Stimulated activated CD4-positive, alpha-beta T cell treated with anti-CD3 and anti-CD28 coated beads, Interleukin-15, amount 100 ng/mL, for 1 hour (primary cell): ENCODE measurements at places on chromosomes 11 and 22.

GRCh38 chr11:79488286-79488685 lies 47.5 kb upstream of the TENM4 start:
- DNase-seq: no peak

DNA sequence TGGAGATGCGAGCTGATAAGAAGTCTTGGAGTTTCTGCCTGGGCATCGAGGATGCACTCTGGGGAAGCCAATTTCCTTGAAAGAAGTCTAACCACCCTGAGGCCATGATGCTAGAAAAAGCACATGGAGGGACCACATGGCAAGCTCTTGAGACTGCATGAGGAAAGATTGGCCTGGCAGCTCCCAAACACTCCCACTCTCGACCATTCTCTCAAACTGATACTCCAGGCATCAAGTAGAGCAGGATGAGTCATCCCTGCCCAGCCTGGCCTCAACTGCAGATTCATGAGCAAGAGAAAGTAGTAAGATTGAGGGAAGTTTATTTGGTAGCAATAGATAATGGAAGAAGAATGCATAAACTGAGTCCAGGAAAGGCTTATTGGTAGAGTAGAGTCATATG lies 194.3 kb downstream of the KIF18A start:
- DNase-seq: no peak

- no peak for DNase-seq
Measured at GRCh38 chr11:19055016-19055415, 5.5 kb downstream of the MRGPRX2 start.

DNA sequence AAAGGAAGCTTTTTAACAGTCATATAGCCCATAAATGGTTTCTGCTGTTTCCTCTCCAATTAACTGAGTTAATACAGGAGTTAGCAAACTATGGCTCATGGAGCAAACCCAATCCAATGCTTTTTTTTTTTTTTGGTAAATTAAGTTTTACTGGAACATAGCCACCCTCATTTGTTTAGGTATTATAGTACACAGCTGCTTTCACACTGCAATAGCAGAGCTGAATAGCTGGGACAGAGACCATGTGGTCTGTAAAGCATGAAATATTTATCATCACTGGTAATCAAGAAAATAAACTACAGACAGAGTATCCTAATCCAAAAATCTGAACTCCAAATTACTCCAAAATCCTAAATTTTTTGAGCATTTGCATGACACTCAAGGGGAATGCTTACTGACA lies 53.7 kb downstream of the RDX start:
- no peak for DNase-seq

- DNase-seq: no peak
Measured at GRCh38 chr11:124863137-124863825, 2.0 kb upstream of the ROBO3 start.

GRCh38 chr22:46739094-46739870 lies 1.2 kb upstream of the CERK start:
- DNase-seq: no peak

DNA sequence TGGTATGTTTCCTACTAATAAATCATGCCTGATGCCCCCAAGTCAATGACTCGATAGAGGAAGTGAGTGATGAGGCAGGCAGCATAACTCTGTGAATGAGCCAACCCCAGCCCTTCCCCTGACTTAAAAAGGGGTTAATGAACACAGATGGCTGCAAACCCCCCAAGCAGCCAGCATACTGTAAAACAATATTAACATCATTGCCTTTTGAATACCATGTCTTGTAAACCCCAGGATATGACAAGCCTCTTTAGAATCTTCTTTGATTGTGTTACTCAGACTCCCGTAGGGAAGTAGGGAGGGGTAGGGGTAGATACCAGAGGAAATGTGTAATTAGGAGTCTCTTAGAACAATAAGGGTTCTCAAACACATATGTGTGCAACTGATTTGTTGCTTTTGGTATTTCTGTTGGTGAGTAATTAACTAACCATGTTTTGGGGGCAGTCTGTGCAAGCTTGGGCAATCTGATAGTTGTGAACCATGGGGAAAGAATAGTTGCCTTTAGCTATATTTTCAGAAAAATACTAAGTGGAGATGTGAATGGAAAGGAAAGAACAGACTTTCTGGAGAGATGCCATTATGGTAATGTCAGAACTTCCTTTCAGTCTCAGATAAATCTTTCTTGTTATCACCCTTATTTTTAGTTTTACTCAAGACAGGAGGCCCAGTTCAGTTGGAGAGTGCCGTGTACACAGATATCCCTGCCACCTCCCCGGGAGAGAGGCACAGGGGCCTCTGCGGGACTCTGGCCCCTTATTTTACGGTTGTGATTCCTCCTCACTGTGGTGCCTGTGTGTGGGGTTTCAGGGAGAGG lies 701.8 kb downstream of the NTM start:
- no peak for DNase-seq

GRCh38 chr11:43124272-43124935 lies 187.4 kb upstream of the API5 start:
- DNase-seq: no peak

DNA sequence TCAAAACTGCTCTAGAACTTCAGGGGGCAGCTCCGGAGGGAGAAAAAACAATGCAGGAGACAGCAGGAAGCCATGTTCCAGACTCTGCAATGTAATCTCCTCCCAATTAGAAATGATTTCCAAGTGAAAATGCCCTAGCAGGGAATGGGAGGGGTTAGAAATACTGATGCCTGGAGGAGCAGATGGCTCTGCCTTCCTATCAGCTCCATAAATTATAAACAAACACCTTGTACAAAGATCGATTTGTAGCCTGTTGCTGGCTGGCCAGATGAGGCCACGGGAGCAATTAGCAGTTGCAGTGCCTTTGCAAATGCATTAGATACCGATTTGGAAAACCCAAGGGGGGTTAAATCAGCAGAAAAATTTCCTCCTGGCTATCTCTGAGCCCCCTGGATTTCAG lies 46.6 kb upstream of the CHRM4 start:
- no peak for DNase-seq

GRCh38 chr11:128420265-128420664 lies 167.1 kb downstream of the ETS1 start:
- no peak for DNase-seq

DNA sequence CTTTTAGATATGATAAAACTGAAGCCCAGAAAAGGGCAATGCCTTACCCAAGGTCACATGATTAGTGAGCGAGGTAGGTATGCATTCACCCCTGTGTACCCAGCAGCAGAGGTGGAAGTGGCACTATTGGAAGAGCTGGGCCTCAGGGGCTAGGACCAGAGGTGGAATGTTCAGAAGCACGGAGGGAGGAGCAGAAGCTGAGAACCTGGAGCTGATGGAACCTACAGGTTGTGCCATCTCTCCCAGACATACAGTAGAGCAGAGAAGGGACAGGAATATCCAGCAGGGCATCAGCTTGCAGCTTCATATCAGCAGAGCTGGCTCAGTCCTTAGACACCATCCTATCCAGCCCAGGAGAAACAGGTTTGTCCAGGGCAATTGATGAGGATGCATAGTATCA lies 14.6 kb upstream of the FCHSD2 start:
- no peak for DNase-seq

GRCh38 chr11:44178381-44178780 lies 82.9 kb downstream of the EXT2 start:
- no peak for DNase-seq

- no peak for DNase-seq
Measured at GRCh38 chr11:99548264-99548663, 527.5 kb downstream of the CNTN5 start.

DNA sequence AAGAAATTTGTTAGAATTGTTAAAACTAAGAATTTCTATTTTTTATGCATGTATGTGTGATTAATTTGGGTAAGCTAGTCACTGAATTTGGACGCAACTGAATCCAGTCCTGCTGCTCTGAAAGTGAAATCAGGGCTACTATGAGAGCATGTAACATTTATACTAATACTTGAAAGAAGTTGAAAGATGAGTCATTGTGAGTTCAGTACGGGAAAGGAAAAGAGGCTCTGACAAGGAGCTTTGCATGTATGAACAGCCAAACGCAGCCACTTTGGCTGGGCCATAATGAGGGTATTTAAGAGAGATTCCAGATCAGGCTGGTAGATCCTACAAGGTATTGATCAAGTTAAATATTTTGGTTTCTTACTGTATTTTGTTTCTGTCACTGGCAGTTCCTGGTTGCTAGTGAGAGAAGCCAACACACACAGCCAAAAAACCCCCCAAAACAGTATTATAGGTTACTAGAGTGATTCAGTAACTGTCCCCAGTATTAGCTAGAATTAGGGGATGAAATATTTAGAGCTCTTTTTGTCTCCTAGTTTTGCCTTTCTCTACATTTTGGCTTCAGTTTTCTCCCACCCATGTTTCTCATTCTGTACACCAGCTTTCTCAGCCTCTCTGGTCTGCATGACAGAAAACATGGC lies 14.1 kb downstream of the AASDHPPT start:
- DNase-seq: no peak

- DNase-seq: no peak
Measured at GRCh38 chr11:119699227-119699626, 29.8 kb downstream of the NECTIN1 start.

DNA sequence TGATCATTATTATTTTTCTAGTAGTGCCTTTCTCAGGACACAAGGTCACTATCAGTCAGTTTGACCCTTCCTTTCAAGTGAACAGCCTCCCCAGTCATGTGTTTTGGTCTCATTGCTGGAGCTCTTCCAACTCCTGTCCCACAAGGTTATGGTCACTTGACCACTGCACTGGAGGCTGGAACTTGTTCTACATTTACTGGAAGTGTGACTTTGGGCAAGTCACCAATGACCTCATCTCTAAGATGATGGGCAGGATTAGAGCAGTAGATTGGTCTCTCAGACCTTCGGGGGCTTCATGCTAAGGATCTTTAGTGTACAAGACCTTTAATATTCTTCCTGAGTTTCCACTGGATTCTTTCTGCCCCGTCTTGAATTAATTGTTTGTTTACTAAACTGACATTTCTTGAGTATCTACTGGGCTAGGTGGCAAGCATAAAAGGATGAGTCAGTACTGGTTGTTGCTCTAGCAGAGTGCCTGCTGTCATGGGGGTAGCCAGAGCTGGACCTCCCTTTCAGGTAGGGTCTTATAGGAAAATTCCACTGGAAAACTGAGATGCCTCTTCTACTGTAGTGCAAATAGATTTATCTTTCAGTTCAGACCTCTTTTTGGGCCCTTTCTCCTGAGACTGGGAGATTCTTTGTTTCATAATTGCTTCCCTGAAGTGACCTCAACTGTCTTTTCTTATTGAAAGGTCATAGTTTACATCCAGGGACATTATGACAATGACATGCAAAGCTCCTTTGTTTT lies 106.8 kb downstream of the GRAMD1B start:
- no peak for DNase-seq

DNA sequence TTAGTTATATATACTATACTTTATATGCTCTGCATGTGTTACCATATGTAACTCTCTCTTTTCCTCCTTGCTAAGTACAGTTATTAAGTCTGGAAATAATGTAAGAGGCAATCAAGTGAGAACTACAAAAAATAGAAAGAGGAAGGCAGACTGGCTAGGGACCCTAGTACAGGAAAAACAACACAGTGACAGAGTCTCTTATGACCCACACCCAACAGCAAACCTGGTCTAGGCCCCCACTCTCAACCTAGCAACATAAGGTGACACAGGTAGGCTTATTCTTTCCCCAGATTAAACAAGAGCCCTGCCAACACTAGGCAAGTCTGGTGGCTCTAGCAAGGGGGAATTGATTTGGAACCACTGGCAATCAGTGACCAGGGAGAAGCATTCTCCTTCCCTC lies 116.1 kb downstream of the CYP2R1 start:
- no peak for DNase-seq

GRCh38 chr11:63242089-63242781 lies 1.2 kb downstream of the SLC22A25 start:
- DNase-seq: no peak

- DNase-seq: no peak
Measured at GRCh38 chr11:68266121-68266891, 5.5 kb downstream of the C11orf24 start.

- no peak for DNase-seq
Measured at GRCh38 chr11:94504689-94505293, 7.5 kb upstream of the C11orf97 start.

GRCh38 chr11:108734283-108734682 lies 69.4 kb downstream of the DDX10 start:
- no peak for DNase-seq

DNA sequence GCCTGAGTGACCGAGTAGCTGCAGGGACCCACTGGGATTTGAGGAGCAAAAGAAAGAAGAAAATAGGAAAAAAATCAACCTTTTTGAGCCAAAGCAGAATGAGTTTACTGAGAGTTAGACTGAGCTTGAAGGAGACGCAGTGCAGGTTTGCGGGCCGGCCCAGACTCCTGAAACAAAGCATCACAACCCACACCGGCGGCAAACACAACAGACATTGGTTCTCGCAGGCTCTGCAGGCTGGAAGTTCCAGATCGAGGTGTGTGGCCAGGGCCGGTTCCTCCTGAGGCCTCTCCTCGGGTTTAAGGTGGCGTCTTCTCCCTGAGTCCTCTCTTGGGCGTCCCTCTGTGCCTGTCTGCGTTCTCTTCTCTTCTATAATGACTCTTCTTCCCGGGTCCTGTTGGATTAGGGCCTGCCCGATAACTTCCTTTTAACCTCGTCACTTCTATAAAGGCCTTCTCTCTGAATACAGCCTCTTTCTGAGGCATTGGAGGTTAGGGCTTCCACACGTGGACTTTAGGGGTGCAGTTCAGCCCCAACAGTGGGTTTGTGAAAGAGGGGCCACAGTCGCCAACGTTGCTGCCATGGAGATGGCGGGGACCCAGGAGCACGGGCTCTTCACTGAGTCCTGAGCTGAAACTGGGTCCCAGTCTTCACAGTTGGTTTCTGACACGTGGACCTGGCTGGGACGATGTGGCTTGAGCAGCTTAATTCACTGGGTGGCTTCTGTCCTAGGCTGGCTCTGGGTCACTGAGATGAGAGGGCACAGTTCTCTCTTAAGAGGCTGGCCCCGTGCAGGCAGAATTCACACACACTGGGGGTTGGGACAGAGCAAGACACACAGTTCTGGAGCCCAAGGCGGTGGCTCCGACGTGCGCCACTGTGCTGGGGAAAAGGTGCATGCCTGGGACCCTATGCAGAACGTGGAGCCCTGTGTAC lies 1047.7 kb downstream of the BRD1 start:
- no peak for DNase-seq

- no peak for DNase-seq
Measured at GRCh38 chr11:8025816-8026215, 38.7 kb downstream of the EIF3F start.

DNA sequence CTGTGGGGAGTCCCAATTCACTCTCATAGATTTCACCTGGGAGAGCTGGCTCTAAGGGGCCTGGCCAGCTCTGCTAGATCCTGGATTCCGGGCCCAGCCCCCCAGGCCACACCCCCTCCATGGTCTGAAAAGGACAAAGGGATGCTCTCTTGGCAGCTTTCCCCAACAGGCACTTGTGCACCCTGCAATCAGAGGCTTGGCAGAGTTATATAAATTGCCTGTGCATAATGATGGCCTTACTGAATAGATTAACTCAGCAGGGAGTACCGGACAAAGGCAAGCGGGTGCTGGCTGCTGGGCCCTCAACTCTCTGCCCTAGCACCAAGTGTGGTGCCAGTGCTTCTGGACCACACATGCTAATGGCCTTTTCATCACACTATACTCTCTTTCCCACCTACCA lies 461.6 kb downstream of the BUD13 start:
- no peak for DNase-seq
